ENCODE measurements at places on chromosomes 4 and X. TPM values are rescaled to one million over a fixed set of nuclear protein-coding genes. Genes with fewer than 3 reads are reported as not detected.

The MAGED4 gene
- total RNA-seq, result not detected

The ANOS1 gene
- not detected for total RNA-seq

DNA sequence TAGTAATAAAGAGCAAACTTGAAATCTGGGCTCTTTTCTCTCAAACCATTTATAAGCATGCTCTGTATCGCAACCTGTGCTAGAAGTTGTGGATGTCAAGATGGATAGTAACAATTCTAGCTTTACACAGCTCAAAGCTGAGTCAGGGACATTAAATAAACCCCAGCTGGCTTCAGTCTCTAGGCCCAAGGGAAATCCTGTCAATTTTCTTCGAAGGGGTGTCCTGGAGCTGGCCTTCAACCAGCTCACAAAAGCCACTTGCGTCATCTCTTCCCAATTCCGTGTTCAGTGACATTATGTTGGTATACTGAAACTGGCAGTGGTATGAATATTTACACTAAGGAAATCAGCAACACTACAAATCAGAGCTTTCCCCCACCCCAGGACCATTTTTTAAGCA is 89.8 kb upstream of the PRKG2 start:
- no peak for DNase-seq

- no peak for DNase-seq
Observed at GRCh38 chrX:13373431-13374187, 53.8 kb upstream of the ATXN3L start.

Measured in HT-29 (cell line).